BJ (cell line): ENCODE measurements at places on chromosomes 16 and 17.

DNA sequence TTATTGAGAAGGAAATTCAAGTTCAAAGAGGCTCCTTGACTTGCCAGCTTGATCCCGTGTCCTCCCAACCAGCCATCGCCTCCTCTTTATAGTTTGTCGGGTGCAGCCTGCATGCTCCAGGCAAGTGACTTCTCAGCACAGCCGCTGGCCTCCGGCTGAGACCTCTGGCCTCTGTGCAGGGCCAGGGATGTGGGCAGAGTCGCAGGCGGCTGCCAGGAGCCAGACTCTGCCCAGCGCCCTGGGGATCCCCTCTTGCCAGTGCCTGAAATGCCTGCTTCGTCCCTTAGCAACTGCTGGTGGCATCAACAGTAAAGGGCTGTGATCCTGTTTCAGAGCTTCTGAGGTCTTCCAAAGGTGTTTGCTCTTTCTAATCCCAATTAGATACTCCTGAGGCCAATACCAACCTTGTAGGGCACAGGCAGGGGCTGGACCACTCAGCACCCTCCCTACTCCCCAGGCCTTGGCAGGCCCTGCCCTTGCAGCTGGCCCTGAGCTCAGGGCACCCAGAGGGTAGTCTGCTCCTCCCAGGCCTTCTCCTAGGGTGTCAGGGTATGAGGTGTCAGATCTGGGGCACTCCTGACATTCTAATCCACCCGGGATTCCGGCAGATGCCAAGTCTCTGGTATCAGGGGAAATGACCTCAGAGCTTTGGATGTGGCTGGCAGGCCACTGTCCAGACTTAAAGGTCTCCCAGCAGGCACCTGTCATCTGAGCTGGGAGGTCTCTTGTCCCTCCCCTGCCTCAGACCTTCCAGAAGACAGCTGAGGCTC, 68.0 kb upstream of the SIAH1 start:
- DNase-seq, result no peak

GRCh38 chr16:29696881-29697331, 17.9 kb downstream of the QPRT start:
- no peak for DNase-seq

DNA sequence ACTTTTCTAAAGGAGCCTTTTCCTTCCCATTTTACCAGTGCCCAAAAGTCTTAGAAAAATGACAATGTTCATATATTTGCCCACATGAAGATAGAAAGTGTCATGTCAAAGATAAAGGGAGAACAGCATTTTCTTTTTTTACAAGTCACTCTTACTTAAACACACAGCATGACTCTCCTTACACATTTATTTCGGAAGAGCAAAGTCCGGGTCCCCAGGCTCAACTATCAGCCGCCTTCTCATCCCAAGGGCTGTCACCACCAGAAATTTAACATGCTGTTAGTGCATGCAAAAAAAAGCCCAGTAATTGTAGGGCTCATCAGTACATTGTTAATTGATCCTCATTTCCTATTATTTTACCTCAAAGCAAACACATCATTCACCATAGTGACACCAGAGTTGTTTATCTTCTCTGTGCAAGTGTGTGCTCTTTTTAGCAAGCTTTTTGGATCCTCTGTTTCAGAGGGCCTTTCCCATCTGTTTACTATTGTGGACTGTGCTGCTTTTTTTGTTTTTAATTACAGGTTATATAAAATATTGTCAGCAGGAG, 560.3 kb downstream of the WWOX start:
- no peak for DNase-seq

DNA sequence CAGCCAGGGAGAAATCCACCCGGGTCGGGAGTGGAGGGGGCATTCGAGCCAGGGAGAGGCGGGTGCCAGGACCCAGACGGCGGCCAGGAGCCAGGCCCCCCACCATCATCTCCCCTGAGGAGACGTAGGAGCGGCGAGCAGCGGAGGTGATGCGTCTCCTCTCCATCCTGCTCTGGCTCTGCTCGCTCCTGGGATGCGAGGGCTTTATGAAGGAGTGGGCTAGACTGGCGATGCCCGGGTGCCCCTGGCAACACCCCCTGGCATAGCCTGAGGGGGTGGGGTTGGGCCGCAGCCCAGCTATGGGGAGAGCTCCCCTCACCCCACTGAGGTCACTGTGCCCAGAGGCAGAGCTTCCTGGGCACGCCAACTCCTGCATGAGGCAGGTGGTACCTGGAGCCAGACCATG, at the start of gene GFAP:
Gene GFAP (minus strand): TSS at position 180 of the 406 bp plus-strand sequence. CDS start 14 bp downstream, at position 166.
- DNase-seq, result no peak

- peak; percentile 19 for DNase-seq
These were observed 39.7 kb downstream of the ARHGAP17 start for GRCh38 chr16:24975428-24975889.

GRCh38 chr17:70144260-70144846, 25.0 kb upstream of the KCNJ2 start:
- no peak for DNase-seq

DNA sequence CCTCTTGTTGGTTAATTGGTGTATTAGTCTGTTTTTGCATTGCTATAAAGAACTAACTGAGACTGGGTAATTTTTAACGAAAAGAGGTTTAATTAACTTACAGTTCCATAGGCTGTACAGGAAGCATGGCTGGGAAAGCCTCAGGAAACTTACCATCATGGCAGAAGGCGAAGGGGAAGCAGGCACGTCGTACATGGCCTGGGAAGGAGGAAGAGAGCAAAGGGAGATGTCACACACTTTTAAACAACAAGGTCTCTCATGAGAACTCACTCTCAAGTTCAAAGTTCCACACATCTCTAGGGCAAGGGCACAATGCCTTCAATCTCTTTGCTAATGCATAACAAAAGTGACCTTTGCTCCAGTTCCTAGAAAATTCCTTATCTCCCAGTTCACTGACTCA, 125.0 kb upstream of the IRX5 start:
- no peak for DNase-seq

- DNase-seq, result no peak
These were observed 17.5 kb downstream of the HS3ST4 start for GRCh38 chr16:25709213-25709612.

- DNase-seq, result no peak
These were observed 48.5 kb downstream of the VAC14 start for GRCh38 chr16:70752426-70752825.

- peak; percentile 87 for DNase-seq
These were observed 9.1 kb upstream of the COL1A1 start for GRCh38 chr17:50210240-50211225.

GRCh38 chr16:11201498-11202259, 54.3 kb downstream of the SOCS1 start:
- peak; percentile 53 for DNase-seq

DNA sequence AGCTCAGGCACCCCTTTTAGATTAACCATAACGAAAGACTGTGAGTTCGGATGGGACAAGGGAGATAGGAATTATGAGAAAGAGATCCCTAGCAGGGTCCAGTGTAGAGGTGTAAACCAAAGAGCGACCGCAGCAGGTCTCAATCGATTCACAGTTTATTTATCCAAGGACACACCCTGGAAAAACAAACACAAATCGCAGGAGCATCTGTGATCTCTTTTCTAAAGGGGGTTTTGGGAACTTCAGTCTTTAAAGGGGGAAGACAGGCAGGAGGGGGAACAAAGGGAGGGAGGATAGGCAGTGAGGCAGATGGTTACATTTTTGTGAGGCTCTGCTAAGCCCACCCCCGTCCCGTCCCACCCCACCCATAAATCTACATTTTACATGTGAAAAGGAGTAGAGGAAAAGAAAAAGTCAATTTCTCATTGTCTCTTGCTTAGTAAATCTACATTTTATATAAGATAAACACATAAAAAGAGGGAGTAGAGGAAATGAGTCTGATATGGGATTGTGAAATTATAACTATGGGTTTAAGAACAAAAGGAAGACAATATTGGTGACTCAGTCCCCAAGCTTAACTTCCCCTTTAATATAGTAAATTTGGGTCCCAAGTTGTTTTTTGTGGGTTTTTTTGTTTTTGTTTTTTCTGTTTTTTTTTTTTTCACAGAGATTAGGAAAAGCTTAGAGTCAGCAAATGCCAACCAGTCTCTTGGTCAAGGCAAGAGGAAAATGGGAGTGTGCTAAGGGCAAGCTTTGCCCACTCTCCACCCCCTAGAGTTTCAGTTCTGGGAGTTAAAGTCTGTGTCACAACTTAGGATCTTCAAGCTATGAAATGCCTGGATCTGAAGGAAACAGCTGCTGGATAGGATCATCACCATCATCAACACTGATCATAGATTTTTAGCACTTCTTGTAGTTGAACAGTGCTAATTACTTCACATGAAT, 160.9 kb upstream of the CDH5 start:
- DNase-seq, result no peak

- no peak for DNase-seq
These were observed 9.1 kb downstream of the TOM1L2 start for GRCh38 chr17:17963066-17963465.

GRCh38 chr16:1992704-1993317, 3.0 kb downstream of the SYNGR3 start:
- no peak for DNase-seq

GRCh38 chr16:75080205-75081029, 36.2 kb downstream of the LDHD start:
- no peak for DNase-seq

DNA sequence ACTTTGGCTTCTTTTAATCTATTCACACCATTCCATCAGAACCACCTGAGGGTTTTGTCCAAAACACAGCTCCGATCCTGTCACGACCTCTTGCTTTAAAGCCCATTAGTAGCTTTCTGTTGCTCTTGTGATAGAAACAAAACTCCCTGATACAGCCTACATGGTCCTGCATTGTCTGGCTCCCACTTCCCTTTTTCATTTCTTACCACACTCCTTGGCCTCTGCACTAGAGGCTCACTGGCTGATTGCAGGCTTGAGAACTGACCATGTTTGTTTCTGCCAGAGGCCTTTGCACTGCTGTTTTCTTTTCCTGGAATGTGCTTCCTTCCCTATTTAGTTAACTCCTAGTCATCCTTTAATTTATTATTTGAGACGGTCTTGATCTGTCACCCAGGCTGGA, 23.7 kb downstream of the IST1 start:
- no peak for DNase-seq

GRCh38 chr17:77746896-77747554, 211.5 kb upstream of the TNRC6C start:
- no peak for DNase-seq

GRCh38 chr16:75559564-75560372, 3.7 kb upstream of the TMEM231 start:
- no peak for DNase-seq

- no peak for DNase-seq
These were observed 47.2 kb upstream of the ACSF3 start for GRCh38 chr16:89046491-89046890.

DNA sequence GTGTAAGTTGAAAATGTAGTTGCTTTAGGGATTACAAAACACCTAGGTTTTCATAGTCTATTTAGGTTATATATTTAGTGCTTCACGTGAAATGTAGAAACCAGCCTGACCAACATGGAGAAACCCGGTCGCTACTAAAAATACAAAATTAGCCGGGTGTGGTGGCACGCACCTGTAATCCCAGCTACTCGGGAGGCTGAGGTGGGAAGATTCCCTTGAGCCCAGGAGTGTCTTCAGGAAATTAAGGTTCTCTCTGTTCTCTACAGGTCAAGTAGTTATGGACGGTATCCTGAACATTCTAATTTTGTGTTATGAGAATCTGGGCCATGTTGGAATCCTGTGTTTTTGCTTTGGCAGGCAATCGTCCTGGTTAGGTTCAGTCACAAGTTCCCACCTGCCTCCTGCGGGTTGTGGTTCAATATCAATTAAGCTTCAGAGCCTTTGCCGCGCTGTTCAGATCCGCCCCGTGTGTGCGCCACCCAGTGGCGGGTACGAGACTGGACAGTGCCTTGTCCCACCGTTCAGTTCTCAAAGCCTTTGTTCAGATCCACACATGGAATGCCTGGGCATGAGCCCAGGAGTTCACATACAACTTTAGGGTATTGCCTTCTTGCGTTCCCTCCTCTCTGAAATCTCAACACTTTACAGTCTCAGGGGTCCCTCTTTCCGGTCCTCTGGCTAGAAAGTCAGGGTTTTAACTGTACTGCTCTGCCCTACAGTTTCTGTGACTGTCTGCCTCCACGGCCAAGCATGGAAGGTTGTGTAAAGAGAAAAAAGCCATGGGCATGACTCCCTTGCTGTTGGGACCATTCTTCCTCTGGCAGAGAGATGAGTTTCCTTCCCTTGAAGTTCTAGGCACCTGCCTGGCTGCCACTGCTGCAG, 41.7 kb downstream of the HEATR6 start:
- DNase-seq, result peak; percentile 14

DNA sequence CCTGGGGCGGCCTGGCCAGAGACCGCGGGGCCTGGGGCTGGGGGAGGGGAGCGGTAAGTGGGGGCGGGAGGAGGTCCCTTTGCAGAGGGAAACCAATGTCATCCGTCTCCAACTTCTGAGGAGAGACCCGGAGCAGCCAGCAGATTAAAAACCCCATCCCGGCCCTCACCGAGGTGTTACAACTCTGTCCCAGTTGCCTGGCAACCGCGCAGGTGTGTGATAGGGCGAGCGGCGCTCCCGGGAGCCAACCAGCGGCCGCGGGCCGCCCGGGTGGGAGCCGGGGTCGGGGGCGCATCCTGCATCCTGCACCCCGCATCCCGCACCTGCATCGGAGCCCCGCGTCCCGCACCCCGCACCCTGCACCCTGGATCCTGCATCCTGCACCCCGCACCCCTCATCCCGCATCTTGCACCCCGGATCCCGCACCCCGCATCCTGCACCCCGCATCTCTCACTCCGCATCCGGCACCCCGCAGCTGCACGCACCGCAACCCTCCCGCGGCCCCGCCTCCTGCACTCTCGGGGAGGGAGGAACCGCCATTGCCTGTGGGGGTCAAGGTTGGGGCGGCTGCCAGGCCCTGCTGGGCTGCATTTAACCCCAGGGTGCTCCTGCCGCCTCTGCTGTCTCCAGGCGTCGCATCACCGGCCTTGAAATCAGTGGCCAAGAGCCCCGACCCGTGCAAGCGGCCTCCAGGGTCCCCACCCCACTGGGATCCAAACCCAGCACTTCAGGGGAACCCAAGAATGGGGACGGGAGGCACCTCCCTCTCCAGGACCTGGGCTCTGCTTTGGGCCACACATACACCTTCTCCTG, 47.3 kb downstream of the RTN4RL1 start:
- DNase-seq, result no peak

DNA sequence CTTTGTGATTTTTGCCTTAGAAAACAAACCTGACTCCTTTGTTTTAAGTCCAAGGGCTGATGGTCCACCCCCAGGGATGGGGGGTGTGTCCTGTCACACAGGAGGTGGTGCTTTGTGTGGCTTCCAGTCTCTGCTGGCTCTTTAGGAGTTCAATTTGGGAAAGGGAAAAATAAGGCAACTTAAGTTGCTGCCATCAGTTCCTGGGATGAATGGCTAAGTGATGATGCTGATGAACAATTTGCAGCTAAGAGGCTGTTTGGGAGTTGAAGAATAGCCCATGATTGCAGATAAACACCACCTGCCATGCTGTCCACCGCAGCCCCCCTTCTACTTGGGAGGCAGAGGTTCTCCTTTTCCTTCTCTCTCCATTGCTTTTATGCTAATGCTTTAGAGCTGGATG, 40.2 kb downstream of the ARL4D start:
- no peak for DNase-seq

GRCh38 chr16:368388-369158, 1.8 kb downstream of the MRPL28 start:
- no peak for DNase-seq

DNA sequence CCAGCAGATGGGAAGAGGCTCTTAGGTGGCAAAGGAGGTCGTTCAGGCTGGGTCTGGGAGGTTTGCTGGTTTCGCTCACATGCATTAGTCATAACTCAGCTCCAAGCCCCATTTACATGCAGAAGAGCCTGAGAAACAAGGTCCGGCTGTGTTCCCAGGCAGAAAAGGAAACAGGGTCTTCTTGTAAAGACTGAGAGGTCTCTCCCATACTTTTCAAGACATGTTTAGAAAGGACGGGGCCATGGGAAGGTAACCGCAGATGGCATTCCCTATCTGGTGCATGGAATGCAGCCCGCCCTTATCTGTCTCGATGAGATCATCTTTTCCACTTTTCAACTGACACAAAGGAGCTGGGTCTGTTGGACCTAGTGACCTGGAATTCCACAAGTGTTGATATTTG, 389.0 kb upstream of the CDH11 start:
- no peak for DNase-seq
